ENCODE measurements at places on chromosomes 2 and 18.

GRCh38 chr2:124911560-124911959, 886.5 kb downstream of the CNTNAP5 start:
- no peaks in the 10 kb centered on the region for H3K4me1 ChIP-seq
- no peak overlapping the region for H3K27ac ChIP-seq
- H3K4me3 ChIP-seq, result no peak overlapping the region
- DNase-seq, result no peak
- no peaks in the 10 kb centered on the region for H3K36me3 ChIP-seq

DNA sequence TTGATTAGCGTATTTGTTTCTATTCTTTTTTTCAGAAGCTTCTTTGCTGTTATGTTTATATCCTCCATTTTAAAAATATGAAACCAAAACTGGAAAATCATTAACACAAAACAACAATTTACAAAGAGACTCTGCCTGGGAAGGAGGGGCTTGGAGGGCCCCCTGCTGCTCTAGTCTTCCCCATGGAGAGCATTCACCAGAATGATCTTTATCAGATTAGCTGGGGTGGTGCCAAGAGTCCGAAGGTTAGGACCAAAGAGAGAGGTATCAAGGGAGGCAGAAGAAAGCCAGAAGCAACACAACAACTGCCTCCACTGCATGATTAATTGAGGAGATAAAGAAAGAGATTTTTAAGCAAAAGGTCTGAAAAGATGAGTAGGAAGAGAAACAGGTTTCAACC, 218.6 kb downstream of the IRS1 start:
- no peak overlapping the region for H3K4me3 ChIP-seq
- H3K27me3 ChIP-seq, result no peaks in the 10 kb centered on the region
- H3K4me1 ChIP-seq, result peaks cover 5% of the 10 kb centered on the region
- H3K36me3 ChIP-seq, result no peaks in the 10 kb centered on the region
- DNase-seq, result no peak

GRCh38 chr18:57618910-57619309, 2.7 kb downstream of the NARS1 start:
- H3K36me3 ChIP-seq, result peaks cover 2% of the 10 kb centered on the region
- H3K4me1 ChIP-seq, result peaks cover 12% of the 10 kb centered on the region
- no peak overlapping the region for H3K4me3 ChIP-seq
- H3K27ac ChIP-seq, result no peak overlapping the region

- no peaks in the 10 kb centered on the region for H3K4me1 ChIP-seq
- H3K4me3 ChIP-seq, result no peak overlapping the region
These were observed 323.4 kb upstream of the PKDCC start for GRCh38 chr2:41724465-41724864.

- no peaks in the 10 kb centered on the region for H3K36me3 ChIP-seq
- H3K4me3 ChIP-seq, result no peak overlapping the region
- no peak overlapping the region for H3K27ac ChIP-seq
- H3K4me1 ChIP-seq, result no peaks in the 10 kb centered on the region
- no peak for DNase-seq
These were observed 97.4 kb downstream of the DIS3L2 start for GRCh38 chr2:232058931-232059330.

DNA sequence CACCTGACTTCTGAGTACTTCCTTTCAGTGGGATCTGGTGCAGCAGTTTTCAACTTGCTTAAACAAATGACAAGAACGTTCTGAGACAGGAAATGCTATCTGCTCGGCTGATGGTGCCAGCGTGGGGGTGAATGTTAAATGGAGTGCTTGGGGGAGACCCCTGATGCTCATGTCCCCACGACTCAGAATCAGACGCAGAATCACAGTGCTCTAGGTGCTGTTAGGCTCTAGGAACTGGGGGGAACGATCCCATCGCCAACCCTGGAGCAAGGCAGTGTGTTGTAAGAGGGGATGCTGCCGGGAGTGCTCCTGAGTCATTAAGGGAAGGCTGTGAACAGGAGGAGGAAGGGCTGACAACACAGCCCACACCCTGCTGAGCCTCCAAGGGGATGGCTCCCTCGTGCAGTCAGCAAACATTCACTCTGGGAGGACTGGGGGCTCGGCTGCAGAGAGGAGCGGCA, 34.1 kb upstream of the KCNF1 start:
- H3K4me3 ChIP-seq, result no peak overlapping the region
- peaks cover 2% of the 10 kb centered on the region for H3K27me3 ChIP-seq
- no peaks in the 10 kb centered on the region for H3K36me3 ChIP-seq
- H3K27ac ChIP-seq, result no peak overlapping the region
- no peak for DNase-seq

DNA sequence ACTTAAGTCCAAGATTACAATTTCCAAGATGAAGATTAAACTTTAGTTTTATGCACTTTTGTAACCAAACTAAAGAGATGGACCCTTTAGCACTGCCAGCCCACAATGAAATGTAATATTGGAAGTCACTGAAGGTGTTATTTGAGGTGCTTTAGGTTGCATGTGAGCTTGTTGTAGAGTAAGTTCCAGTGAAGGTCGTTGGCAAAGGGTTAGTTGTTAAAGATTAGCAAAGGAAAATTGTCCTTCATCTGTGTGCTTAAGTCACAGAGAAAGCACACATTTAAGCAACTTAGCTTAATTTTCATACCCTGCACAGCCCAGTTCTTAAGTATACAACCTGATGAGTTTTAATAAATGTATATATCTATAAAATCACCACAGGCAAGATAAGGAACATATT, 46.7 kb downstream of the MGAT5 start:
- peak; percentile 11 for DNase-seq
- H3K36me3 ChIP-seq, result no peaks in the 10 kb centered on the region
- H3K27me3 ChIP-seq, result no peaks in the 10 kb centered on the region

- no peaks in the 10 kb centered on the region for H3K27me3 ChIP-seq
- DNase-seq, result no peak
- peak overlapping the region; percentile 98 for H3K27ac ChIP-seq
- peaks cover 36% of the 10 kb centered on the region for H3K4me1 ChIP-seq
- H3K4me3 ChIP-seq, result peak overlapping the region; percentile 68
These were observed 3.1 kb downstream of the CCL20 start for GRCh38 chr2:227816507-227817294.

DNA sequence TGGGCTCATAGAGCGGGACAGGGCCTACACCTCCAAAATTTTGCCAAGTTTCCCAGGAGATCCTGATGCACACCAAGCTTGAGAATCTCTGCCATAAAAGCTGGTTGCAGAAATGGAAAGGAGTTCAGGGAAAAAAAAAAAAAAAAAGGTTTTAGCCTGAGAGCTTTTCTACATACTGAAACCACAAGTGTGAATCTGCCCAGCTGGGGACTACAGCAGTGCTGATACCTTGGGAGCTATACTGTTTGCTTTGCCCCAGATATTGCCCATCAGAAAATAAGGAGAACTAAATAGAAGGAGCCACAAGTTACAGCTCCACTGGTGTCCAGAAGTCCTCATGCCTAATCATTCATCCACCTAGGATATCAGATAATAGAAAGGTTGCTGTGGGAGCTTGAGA, 38.4 kb upstream of the NCKAP5 start:
- peaks cover 10% of the 10 kb centered on the region for H3K4me1 ChIP-seq
- no peaks in the 10 kb centered on the region for H3K36me3 ChIP-seq

GRCh38 chr2:34368304-34368703, 769.2 kb upstream of the FAM98A start:
- H3K4me1 ChIP-seq, result no peaks in the 10 kb centered on the region
- no peak overlapping the region for H3K4me3 ChIP-seq
- no peak for DNase-seq
- H3K27me3 ChIP-seq, result no peaks in the 10 kb centered on the region
- H3K36me3 ChIP-seq, result no peaks in the 10 kb centered on the region

- no peaks in the 10 kb centered on the region for H3K27me3 ChIP-seq
- no peak for DNase-seq
- no peaks in the 10 kb centered on the region for H3K36me3 ChIP-seq
- no peaks in the 10 kb centered on the region for H3K4me1 ChIP-seq
These were observed 518.6 kb upstream of the FSIP2 start for GRCh38 chr2:185219981-185220380.

Data from endothelial cell of umbilical vein (primary cell).